ENCODE measurements at places on chromosomes 2 and 18.
A peak's percentile ranks its signal among the peaks of the same experiment; 100 is the strongest.

GRCh38 chr18:43393174-43393573, 115.9 kb upstream of the SYT4 start:
- no peaks in the 10 kb centered on the region for H3K27me3 ChIP-seq
- DNase-seq, result no peak
- no peaks in the 10 kb centered on the region for H3K4me1 ChIP-seq
- H3K4me3 ChIP-seq, result no peak overlapping the region
- no peak overlapping the region for H3K27ac ChIP-seq
- H3K36me3 ChIP-seq, result no peaks in the 10 kb centered on the region

- no peak for DNase-seq
- no peak overlapping the region for H3K4me3 ChIP-seq
- no peaks in the 10 kb centered on the region for H3K36me3 ChIP-seq
Measured at GRCh38 chr2:193867454-193867853, 1672.7 kb upstream of the TMEFF2 start.

DNA sequence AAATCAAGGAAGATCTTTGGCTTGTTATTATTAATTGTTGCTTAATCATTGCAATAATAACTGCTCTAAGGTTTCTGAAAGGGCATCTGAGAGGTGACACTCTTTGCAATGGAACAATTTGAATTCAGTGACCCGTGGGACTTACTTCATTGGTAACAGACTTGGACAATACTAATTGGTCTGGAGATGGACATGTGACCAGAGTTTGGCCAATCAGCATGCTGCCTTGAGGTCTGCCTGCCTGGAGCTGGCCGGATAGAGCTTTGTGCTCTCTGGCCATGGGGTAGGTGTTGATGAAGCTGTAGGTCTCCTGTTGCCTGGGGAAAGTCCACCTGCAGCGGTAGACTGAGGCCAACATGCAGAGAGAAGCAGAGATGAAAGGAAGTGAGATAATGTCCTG, 24.0 kb upstream of the VPS4B start:
- H3K36me3 ChIP-seq, result no peaks in the 10 kb centered on the region
- no peak overlapping the region for H3K27ac ChIP-seq
- H3K4me1 ChIP-seq, result peaks cover 6% of the 10 kb centered on the region
- no peak for DNase-seq

GRCh38 chr2:46175419-46175818, 121.8 kb upstream of the EPAS1 start:
- no peaks in the 10 kb centered on the region for H3K27me3 ChIP-seq
- H3K36me3 ChIP-seq, result no peaks in the 10 kb centered on the region
- H3K4me3 ChIP-seq, result no peak overlapping the region

- no peaks in the 10 kb centered on the region for H3K27me3 ChIP-seq
- peaks cover 11% of the 10 kb centered on the region for H3K36me3 ChIP-seq
- peaks cover 30% of the 10 kb centered on the region for H3K4me1 ChIP-seq
- no peak overlapping the region for H3K27ac ChIP-seq
- H3K4me3 ChIP-seq, result no peak overlapping the region
Measured at GRCh38 chr2:99338029-99338585, 918 bp downstream of the EIF5B start.

GRCh38 chr18:70377857-70378701, 89.2 kb downstream of the SOCS6 start:
- peak overlapping the region; percentile 75 for H3K27ac ChIP-seq
- DNase-seq, result no peak
- no peaks in the 10 kb centered on the region for H3K27me3 ChIP-seq
- H3K36me3 ChIP-seq, result no peaks in the 10 kb centered on the region

GRCh38 chr18:78934551-78935225, 44.9 kb upstream of the SALL3 start:
- no peaks in the 10 kb centered on the region for H3K36me3 ChIP-seq
- no peak overlapping the region for H3K27ac ChIP-seq
- H3K4me1 ChIP-seq, result peaks cover 12% of the 10 kb centered on the region
- no peak overlapping the region for H3K4me3 ChIP-seq

DNA sequence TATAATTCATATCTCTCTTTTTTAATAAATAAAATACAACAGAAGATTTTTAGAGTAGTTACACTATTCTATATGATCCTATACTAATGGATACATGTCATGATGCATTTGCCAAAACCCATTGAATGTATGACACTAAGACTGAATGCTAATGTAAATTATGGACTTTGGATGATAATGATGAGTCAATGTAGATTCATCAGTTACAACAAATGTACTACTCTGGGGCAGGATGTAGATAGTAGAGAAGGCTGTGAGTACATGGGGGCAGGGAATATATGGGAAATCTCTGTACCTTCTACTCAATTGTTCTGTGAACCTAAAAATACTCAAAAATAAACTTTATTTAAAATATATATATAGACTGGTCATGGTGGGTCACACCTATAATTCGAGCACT, 45.6 kb upstream of the NEDD4L start:
- no peaks in the 10 kb centered on the region for H3K4me1 ChIP-seq
- H3K4me3 ChIP-seq, result no peak overlapping the region
- peaks cover 10% of the 10 kb centered on the region for H3K27me3 ChIP-seq
- H3K27ac ChIP-seq, result no peak overlapping the region
- no peaks in the 10 kb centered on the region for H3K36me3 ChIP-seq
- DNase-seq, result no peak

- peaks cover 28% of the 10 kb centered on the region for H3K4me1 ChIP-seq
- H3K27ac ChIP-seq, result no peak overlapping the region
- no peak for DNase-seq
- H3K36me3 ChIP-seq, result peaks cover 11% of the 10 kb centered on the region
- no peaks in the 10 kb centered on the region for H3K27me3 ChIP-seq
Measured at GRCh38 chr2:5933669-5934068, 241.5 kb downstream of the SOX11 start.

- H3K36me3 ChIP-seq, result peaks cover 5% of the 10 kb centered on the region
- H3K4me3 ChIP-seq, result no peak overlapping the region
- H3K27me3 ChIP-seq, result peaks cover 3% of the 10 kb centered on the region
- no peak for DNase-seq
- peaks cover 73% of the 10 kb centered on the region for H3K4me1 ChIP-seq
Measured at GRCh38 chr2:121532894-121533293, 2.2 kb downstream of the RNU4ATAC start.

DNA sequence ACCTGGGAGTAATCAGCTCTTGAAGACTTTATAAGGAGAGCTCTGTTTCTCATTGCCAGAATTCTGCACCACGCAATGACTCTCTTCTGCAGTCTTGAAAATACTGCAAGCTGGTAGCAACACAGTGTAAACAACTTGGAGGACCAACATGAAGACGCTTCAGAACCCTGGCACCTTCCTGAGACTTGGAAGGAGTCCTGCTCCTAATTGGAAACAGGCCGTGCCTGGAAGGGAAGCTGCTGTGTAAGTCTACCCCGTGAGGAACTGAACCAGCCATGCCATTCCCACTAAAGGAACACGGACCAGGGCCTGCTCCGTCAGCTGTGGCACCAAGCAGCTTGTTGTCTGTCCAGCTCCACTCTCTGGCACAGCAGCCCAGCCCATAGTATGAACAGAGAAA, 171.1 kb downstream of the PAX3 start:
- no peak for DNase-seq
- no peaks in the 10 kb centered on the region for H3K4me1 ChIP-seq
- no peak overlapping the region for H3K4me3 ChIP-seq
- no peak overlapping the region for H3K27ac ChIP-seq
- peaks cover 8% of the 10 kb centered on the region for H3K27me3 ChIP-seq
- H3K36me3 ChIP-seq, result no peaks in the 10 kb centered on the region

- no peak for DNase-seq
- peaks cover 2% of the 10 kb centered on the region for H3K27me3 ChIP-seq
- H3K36me3 ChIP-seq, result peaks cover 36% of the 10 kb centered on the region
- H3K4me1 ChIP-seq, result no peaks in the 10 kb centered on the region
- H3K27ac ChIP-seq, result no peak overlapping the region
- no peak overlapping the region for H3K4me3 ChIP-seq
Measured at GRCh38 chr2:105274046-105274445, 32.5 kb downstream of the GPR45 start.

GRCh38 chr2:60553495-60554073, at the start of gene BCL11A:
Gene BCL11A (minus strand): TSS chr2:60553654. CDS start chr2:60553270, 384 bp downstream.
- peak within 1 kb of the TSS; percentile 91 for H3K4me3 ChIP-seq
- peak; percentile 71 for DNase-seq
- no peak within 1 kb of the TSS for H3K27ac ChIP-seq
- peaks cover 60% of the 10 kb centered on the region for H3K27me3 ChIP-seq
- no peaks in the 10 kb centered on the region for H3K36me3 ChIP-seq

GRCh38 chr2:148253685-148254084, 232.8 kb downstream of the MBD5 start:
- peaks cover 5% of the 10 kb centered on the region for H3K27me3 ChIP-seq
- H3K36me3 ChIP-seq, result peaks cover 76% of the 10 kb centered on the region
- no peak overlapping the region for H3K4me3 ChIP-seq
- H3K27ac ChIP-seq, result no peak overlapping the region
- H3K4me1 ChIP-seq, result no peaks in the 10 kb centered on the region

DNA sequence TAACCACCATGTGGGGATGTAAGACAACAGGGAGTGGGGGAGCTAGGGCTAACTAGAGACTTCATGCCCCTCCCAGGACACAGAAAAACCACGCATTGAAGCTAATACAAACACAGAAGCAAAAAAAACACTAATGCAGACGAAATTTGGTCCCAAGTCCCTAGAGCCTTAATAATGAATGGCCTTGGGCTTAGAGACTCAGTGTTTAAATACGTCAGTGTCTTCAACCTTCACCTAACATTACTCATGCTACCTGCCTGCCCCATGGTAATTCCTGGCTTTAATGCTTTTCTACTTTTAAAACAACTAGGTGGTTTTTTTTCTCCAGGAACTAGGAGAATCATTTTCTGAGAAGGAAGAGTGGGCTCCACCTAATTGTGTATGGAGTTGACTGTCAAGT, 64.1 kb upstream of the ITSN2 start:
- H3K36me3 ChIP-seq, result no peaks in the 10 kb centered on the region
- no peaks in the 10 kb centered on the region for H3K4me1 ChIP-seq
- peaks cover 3% of the 10 kb centered on the region for H3K27me3 ChIP-seq
- no peak for DNase-seq

Measured in nephron progenitor cell (in vitro differentiated cells).